ENCODE measurements at places on chromosomes 3 and 15.

GRCh38 chr15:74432968-74433591, 678 bp downstream of the SEMA7A start:
- no peak for DNase-seq

DNA sequence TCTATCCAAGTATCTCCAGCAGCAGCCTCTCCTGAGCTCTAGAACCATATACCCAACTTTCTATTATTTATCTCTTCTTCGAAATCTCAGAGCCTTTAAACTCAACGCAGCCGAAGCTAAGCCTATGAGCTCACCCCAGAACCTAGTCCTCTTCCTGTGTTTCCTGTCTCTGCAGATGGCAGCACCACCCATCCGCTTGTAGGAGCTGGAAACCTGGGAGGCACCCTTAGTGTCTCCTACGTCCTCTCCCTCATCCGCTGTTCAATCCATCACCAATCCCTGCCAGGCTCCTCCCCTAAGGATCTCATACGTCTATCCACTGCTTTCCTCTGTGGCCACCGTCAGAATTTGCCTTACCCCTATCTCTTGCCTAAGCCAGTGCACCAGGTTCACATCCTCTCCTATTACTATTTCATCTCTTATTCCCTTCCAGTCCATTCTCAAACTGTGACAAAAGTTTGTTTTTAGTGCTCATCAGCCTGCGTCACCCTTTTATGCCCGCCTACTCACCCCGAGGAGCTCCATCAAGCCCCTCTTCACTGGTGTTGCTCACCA, 9.6 kb downstream of the VGLL4 start:
- DNase-seq = no peak

- no peak for DNase-seq
Observed at GRCh38 chr3:108201258-108201657, 21.0 kb downstream of the IFT57 start.

DNA sequence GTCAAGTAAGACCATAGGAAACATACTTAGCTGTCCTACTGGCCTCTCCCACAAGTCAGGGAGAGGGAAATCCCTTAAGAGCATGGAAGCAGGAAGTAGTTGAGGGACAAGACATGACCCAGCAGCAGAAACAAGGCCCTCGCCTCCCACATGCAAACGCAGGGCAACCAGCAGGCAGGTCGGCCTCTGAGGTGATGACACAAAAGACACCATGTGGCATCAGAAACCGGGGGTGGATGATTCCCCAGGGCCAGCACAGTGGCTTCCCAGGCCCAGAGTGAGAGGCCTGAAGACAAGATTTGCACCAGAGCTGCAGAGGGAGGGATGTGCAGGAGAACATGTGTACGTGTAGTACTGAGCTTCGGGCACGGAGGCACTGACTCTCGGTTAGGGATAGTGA, 26.3 kb downstream of the PXYLP1 start:
- no peak for DNase-seq

DNA sequence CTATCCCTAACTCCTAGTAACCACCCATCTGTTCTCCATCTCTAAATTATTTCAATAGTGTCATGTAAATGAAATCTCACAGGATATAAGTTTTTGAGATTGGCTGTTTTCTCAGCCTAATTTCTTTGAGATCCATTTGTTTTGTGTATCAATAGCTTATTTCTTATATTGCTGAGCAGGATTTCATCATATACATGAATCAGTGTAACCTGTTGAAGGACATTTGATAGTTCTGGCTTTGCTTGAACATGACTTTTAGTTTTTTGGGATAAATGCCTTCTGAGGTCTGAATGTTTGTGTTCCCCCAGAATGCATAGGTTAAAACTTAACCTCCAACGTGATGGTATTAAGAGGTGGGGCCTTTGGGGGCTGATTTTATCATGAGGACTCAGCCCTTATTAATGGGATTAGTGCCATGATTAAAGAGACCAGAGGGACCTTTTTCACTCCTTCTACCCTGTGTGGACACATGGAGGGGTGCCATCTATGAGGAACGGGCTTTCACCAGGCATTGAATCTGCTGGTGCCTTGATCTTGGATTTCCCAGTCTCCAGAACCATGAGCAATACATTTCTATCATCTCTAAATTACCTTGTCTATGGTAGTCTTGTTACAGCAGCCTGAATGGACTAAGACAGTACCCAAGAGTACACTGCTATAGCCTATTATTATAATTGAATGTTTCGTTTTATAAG, 118.3 kb downstream of the FNDC3B start:
- no peak for DNase-seq

GRCh38 chr3:18424213-18424728, 868 bp downstream of the SATB1 start:
- DNase-seq = no peak

GRCh38 chr3:39960515-39961191, 151.2 kb downstream of the MYRIP start:
- DNase-seq = no peak

DNA sequence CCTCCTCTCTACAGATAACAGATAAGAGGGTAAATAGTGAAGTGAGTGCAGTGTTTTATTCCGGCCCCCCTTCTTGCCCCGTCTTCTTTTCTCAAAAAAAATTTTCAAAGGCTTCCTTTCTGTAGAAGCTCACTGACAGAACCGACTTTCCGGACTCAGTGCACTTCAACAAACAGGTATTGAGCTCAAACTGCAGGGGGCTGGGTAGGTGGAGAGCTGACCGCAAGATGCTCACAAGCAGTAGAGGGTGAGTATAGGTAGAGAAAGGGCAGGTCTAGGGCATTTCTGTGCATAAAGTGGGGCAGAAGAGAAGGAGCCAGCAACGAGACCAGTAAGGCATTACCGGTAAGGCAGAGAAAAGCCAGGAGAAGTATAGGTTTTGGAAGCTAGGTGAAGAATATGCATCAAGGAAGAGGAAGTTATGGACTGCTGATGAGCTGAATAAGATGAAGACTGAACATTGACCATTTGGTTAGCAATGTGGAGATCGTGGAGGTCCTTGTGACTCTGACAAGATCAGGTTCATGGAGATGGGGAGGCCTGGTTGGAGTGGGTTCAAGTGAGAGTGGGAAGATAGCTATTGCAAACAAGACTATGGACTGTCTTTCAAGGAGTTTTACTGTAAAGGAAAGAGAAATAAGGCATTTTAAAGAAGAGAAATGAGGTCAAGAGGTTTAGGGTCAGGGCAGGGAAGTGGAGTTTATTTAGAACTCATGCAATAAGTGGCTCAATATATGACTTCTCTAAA, 97.4 kb downstream of the ST6GAL1 start:
- DNase-seq = no peak

DNA sequence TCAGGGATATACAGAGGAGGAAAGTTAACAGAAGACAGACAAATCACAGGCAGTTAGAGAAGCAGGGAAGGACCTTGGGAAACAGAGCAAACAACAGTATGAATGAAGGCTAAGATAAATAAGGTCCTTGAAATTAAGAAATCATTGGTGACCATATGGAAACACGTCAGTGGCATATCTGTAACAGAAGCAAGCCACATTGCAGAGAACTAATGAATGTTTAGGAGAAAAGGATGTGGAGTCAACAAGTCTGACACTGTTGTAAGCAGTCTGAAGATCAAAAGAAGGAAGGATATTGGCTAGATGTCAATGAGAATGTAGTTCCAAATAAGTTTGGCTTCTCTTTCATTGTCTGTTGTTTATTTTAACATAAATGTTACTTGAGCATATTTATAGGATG, 542.4 kb downstream of the UNC13C start:
- DNase-seq = no peak

DNA sequence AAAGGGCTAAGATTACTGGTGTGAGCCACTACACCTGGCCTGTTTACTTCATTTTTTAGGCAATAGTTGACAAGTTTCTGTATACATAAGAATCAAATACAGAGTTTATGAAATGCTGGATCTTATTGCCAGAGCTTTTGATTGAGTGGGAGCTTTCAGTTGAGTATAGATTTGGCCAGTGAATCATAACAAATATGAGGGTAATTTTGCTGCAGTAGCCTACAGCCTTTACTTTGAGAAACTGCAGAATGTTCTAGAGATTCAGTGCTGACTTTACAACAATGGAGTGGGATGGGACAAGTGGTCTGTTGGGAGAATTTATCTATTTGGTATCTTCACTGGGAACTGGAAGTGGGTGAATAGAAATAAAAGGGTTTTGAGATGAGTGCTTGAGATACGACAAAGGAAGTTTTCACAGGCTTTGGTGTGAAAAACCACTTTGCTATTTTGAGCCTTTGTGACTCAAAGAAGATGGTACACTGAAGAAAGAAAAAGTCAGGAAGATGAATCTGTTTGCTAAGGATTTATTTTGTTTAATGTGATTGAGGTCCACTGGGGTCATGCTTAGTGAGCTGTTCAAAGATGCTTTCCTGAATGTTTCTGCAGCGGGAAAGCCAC, 227.8 kb downstream of the UBE2E2 start:
- DNase-seq = no peak

- DNase-seq = no peak
Observed at GRCh38 chr3:28836199-28836598, 444.7 kb upstream of the RBMS3 start.

DNA sequence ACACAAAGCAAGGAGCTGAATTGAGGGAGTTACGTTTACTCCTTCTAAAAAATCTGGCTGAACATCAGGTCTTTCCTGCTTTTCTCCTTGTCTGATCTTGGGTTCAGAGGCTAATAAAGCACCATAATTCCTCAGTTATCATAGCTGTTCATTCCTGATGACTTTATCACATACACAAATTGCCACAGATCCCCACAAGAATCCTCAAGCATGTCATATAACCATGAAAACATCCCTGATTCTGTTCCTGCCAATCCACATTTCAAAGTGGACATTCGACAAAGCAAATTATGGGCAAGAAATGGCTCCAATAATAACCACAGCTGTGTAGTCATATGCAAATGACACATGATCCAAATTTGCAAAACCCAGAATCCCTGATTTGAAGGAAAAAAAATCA, 321.3 kb downstream of the MEX3B start:
- no peak for DNase-seq

DNA sequence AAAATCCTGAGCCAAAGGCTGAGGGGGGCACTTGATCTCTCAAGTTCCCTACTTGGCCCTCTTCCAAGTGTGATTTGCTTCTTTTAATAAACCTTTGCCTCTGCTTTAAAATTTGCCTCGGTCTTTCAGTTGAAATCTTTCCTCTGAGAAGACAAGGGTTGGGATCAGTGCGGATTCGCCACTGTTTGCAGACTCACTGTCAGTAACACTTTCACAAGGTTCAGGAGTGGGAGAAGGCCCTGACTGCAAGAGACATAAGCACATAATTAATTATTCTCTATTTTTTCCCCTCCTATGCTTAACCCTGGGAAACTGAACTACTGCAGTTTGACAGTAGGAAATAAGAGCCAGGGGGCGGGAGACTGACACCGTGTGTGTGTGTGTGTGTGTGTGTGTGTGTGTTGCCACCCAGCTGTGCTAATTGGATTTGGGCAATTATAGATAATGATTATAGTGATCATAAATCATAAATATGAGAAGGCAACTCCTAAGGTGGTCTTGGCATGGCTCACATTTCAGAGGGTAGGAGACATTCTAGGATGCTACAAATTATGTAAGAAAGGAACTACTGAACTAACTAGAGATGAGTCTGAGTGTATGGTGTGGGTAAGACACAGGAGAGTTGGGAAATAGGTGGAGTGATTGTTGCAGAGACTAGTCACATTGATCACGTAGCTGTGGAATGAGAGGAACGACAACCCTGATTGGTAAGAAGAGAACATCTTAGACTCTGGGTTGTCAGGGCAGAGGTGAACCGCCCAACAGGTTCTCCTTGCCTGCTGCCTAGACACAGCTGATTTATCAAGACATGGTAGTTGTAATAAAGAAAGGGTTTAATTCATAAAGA, 5.5 kb upstream of the ZNF662 start:
- DNase-seq = no peak

DNA sequence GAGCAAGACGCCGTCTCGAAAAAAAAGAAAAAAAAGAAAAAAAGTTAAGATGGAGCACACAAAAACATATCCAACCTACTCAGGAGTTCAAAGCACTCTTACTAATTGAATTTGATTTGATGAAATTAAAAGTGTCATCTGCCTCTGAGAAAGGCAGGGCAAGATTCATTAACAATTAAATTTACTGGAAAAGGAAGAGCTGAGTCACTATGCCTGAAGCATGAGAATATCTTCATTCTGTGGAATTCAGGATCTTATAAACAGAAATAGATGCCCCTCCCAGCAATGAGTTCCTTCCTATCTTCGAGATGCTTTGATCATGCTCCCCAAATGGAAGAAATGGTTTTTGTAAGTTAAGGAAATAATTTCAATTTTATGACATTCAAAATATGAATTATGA, 61.0 kb upstream of the ST3GAL6 start:
- DNase-seq = no peak

- no peak for DNase-seq
Observed at GRCh38 chr3:30356866-30357753, 249.3 kb upstream of the TGFBR2 start.

Measured in NCI-H1417 treated with DMSO at 0.1 percent for 48 hours (cell line).